Activated CD4-positive, alpha-beta T cell treated with anti-CD3 and anti-CD28 coated beads for 36 hours (primary cell): ENCODE measurements at places on chromosomes 3 and 15. TPM values are rescaled to one million over a fixed set of nuclear protein-coding genes. Genes with fewer than 3 reads are reported as not detected.

- peaks cover 66% of the 10 kb centered on the region for H3K4me1 ChIP-seq
- no peak overlapping the region for H3K27ac ChIP-seq
- DNase-seq, result no peak
- no peaks in the 10 kb centered on the region for H3K36me3 ChIP-seq
These were observed 262.1 kb upstream of the TGFBR2 start for GRCh38 chr3:30344288-30344687.

MUC4 gene
- total RNA-seq, result 0.09 TPM

DNA sequence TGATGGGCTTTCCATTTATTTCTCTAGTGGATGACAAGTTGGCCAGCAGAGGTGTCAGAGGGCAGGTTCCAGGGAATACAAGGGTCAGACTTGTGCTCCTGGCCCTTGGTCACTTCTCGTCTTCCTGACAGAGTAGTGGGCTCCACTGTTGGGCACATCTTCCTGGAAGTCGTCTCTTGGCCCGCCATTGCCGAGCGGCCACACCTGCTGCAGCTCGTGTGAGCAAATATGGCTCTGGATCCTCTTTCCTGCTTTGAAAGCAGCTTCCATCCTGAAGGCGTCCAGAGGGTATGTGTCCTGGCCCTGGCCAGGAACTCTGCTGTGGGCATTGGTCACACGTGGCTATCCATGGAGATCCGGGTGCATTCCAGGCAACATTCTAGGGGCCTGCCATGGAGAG lies 100.2 kb downstream of the SNRPN start:
- peaks cover 100% of the 10 kb centered on the region for H3K36me3 ChIP-seq
- no peaks in the 10 kb centered on the region for H3K27me3 ChIP-seq
- DNase-seq, result no peak
- no peak overlapping the region for H3K27ac ChIP-seq
- H3K4me3 ChIP-seq, result no peak overlapping the region
- no peaks in the 10 kb centered on the region for H3K4me1 ChIP-seq

GRCh38 chr3:59480486-59480995 lies 430.7 kb upstream of the CFAP20DC start:
- H3K4me3 ChIP-seq, result peak overlapping the region; percentile 6
- H3K36me3 ChIP-seq, result no peaks in the 10 kb centered on the region
- H3K27me3 ChIP-seq, result no peaks in the 10 kb centered on the region
- DNase-seq, result peak; percentile 31
- peak overlapping the region; percentile 39 for H3K27ac ChIP-seq

- H3K27me3 ChIP-seq, result no peaks in the 10 kb centered on the region
- DNase-seq, result peak; percentile 49
- no peak overlapping the region for H3K4me3 ChIP-seq
- peaks cover 12% of the 10 kb centered on the region for H3K36me3 ChIP-seq
These were observed 7.8 kb downstream of the EIF1B start for GRCh38 chr3:40317061-40317855.

- DNase-seq, result no peak
- no peaks in the 10 kb centered on the region for H3K4me1 ChIP-seq
- H3K27ac ChIP-seq, result no peak overlapping the region
- no peaks in the 10 kb centered on the region for H3K36me3 ChIP-seq
- H3K4me3 ChIP-seq, result no peak overlapping the region
These were observed 89.3 kb downstream of the DIPK2A start for GRCh38 chr3:144060881-144061280.

UCN2 gene
- total RNA-seq, result not detected

DNA sequence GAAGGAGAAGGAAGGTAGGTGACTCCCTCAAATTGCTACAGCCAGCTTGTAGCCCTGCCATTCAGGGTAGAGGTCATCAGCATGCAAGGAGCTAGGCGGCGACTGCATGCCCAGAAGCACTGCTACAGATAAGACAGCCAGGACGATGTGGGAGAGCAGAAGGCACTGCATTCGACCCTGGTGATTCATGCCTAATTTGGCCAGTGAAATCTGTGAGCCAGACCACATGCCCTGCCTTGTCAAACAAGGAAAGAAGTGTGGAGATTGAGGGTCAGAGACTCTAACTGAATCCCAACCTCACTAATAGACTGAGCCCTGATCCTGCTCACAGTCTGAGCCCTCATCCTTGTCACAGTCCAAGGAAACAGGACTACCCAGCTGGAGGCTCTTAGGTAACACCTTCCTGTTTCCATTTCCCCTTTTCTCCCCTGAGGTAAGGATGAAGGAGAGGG lies 86.6 kb downstream of the LINGO1 start:
- H3K4me3 ChIP-seq, result no peak overlapping the region
- no peaks in the 10 kb centered on the region for H3K27me3 ChIP-seq

DNA sequence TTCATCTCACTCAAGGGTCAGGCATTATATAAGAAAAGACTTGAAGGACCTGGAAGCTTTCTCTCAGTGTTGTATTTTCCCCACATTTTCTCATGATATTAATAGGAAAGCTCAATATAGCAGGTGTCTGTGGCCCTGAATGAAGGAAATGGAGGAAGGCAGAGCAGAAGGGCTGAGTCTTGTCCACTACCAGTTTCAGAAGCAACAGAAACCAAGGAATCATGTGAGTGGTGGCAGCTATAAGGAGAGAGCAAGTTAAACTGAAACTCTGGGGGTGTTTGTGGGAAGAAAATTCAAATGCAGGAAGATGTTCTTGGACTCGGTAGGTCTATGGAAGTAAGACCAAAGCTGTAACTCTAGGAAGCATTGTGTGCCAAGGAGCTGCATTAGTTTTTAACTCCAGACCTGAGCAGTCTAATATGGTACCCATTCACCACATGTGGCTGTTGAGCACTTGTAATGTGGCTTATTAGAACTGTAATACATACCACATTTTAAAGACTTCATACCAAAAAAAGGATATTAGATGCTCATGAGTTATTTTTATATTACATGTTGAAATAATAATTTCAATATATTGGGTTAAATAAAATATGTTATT lies 278.8 kb upstream of the GADL1 start:
- H3K4me1 ChIP-seq, result peaks cover 4% of the 10 kb centered on the region
- no peaks in the 10 kb centered on the region for H3K36me3 ChIP-seq
- no peaks in the 10 kb centered on the region for H3K27me3 ChIP-seq
- no peak for DNase-seq
- no peak overlapping the region for H3K4me3 ChIP-seq

GRCh38 chr15:92914103-92914499 lies 14.0 kb downstream of the CHD2 start:
- DNase-seq, result no peak
- H3K27me3 ChIP-seq, result no peaks in the 10 kb centered on the region
- H3K4me3 ChIP-seq, result peak overlapping the region; percentile 78
- H3K27ac ChIP-seq, result peak overlapping the region; percentile 98
- H3K4me1 ChIP-seq, result peaks cover 82% of the 10 kb centered on the region
- H3K36me3 ChIP-seq, result peaks cover 62% of the 10 kb centered on the region

OCA2 gene
- total RNA-seq, result not detected

DLL4 gene
- total RNA-seq, result 0.18 TPM

IL17RC gene
- total RNA-seq, result 0.25 TPM

- DNase-seq, result no peak
- H3K4me3 ChIP-seq, result no peak overlapping the region
- peaks cover 21% of the 10 kb centered on the region for H3K4me1 ChIP-seq
- H3K36me3 ChIP-seq, result peaks cover 21% of the 10 kb centered on the region
These were observed 19.3 kb downstream of the UBR1 start for GRCh38 chr15:43086551-43086950.

DNA sequence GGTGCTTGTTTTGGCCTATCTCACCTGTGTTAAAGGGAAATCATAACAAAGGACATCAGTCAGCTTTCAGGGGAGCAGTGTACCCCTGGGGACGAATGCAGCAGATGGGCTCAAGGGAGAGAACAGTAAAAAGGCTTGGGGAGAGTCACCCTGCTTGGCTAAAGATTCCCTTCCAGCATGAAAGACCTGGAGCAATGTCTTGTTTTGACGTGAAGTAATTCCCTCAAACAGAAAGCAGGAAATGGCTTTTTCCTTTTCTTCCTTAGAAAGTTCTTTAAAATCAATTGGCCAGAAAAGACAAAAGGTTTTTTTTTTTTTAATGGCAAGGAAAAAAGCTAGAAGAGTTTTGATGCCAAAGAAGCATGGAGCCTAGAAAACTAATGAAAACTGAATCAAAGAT lies 56.5 kb upstream of the PARL start:
- H3K4me1 ChIP-seq, result no peaks in the 10 kb centered on the region
- DNase-seq, result no peak
- no peak overlapping the region for H3K4me3 ChIP-seq
- no peak overlapping the region for H3K27ac ChIP-seq
- no peaks in the 10 kb centered on the region for H3K27me3 ChIP-seq

KY gene
- total RNA-seq, result not detected

GRCh38 chr15:89104172-89104564 lies 15.9 kb downstream of the ABHD2 start:
- no peaks in the 10 kb centered on the region for H3K27me3 ChIP-seq
- no peak for DNase-seq
- H3K4me1 ChIP-seq, result peaks cover 32% of the 10 kb centered on the region
- peaks cover 26% of the 10 kb centered on the region for H3K36me3 ChIP-seq

MAP3K13 gene
- total RNA-seq, result 14.3 TPM

DNA sequence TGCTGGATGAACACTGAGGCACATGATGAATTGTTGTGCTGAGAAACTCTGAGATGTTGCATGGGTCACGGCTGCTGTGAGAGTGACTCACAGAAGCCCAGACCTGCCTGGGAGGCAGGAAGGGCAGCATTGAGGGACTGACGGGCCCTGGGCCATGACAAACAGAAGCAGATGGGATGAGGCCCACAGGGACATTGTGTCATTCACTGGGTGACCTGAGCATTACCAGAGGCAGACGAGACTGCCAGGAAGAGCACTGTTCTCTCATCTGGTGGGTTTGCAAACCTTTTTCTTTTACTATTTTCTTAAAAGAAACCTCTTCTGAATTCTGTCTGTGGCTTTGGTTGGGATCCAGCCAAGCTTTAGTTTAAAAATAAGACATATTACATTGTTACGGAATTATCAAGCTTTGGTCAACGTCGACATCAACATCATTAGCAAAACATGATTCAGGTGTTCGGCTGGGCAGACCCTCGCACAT lies 67.8 kb downstream of the BDH1 start:
- no peak for DNase-seq
- H3K4me1 ChIP-seq, result no peaks in the 10 kb centered on the region
- no peaks in the 10 kb centered on the region for H3K36me3 ChIP-seq
- no peak overlapping the region for H3K4me3 ChIP-seq
- H3K27me3 ChIP-seq, result no peaks in the 10 kb centered on the region

SAMD7 gene
- not detected for total RNA-seq

DNA sequence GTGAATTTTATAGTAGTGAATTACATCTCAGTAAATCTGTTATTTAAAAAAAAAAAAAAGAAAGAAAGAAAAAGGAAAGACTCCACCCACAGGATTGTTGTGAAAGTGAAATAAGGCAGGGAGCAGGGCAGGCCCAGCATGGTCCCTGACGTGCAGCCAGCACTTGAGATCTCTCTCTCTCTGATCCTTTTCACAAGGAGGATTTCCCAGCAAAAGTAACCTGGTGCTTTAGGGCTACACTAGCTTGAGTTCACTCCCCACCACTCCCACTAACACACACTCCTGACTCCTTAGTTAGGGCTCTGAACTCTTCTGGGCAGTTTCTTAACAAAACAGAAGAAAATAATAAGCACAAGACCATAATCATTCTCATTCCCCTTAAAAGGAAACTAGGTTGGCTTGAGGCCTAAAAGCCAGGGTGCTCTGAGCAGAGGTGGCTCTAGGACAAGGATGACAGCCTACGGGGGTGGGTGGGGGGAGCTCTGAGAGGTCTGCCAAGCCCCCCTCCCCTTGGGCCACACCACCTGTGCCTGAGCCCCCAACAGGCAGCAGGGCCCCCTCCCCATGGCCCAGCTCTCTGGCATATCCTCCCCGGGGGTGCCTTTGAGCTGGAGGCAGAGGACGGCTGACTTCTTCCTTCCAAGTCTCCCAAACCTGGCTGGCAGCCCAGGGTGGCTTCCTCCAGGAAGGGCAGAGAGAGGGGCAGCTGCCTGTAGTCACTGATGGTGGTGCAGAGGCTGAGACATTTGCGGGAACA lies 856 bp downstream of the TMEM40 start:
- H3K4me1 ChIP-seq, result peaks cover 10% of the 10 kb centered on the region
- no peak overlapping the region for H3K27ac ChIP-seq
- H3K36me3 ChIP-seq, result no peaks in the 10 kb centered on the region
- H3K4me3 ChIP-seq, result no peak overlapping the region

DNA sequence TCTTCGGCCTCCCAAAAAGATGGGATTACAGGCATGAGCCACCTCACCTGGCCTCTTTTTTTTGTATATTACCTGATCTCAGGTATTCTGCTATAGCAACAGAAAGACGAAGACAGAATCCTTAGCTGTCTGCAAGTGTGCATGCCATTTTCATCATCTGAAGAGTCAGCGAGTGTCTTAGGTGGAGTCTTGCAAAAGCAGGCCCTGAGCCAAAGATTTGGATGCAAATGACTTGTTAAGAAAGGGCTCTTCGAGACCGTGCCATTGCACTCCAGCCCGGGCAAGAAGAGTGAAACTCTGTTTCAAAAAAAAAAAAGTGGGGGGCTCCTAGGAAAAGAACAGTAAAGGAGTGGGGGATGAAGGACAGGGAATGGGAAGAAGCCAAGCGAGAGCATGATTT lies 10.2 kb upstream of the TRIM69 start:
- H3K4me3 ChIP-seq, result peak overlapping the region; percentile 91
- DNase-seq, result peak; percentile 54
- peaks cover 16% of the 10 kb centered on the region for H3K36me3 ChIP-seq

DNA sequence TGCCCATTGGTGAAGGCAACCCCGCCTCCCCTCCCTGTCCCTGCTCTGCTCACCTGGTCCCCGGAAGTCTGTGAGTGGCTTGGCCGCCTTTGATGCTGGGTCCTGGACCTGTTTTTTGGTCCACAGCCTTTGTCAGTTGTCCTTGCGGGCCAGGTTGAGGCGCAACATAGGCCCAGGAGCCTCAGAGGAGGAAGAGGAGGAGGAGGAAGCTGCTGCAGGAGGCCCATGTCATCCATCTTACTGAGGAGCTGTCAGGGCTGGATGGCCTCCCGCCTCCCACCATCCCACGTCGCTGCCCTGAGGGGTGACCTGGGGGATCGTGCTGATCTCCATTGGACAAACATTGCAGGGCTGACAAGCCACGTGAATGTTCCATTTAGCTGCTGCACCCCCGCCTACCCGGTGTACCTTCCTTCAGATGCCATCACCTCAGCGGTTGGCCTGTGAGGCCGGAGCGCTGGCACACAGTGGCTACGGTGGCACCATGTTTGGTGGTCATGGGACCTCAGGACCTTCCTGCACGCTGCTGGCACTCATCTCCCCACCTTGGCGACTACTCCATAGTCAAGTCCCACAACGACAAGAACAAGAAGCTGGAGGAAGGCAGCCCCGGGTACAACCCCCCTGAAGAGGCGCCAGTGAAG lies 106.3 kb downstream of the SMAD6 start:
- no peak overlapping the region for H3K27ac ChIP-seq
- H3K4me1 ChIP-seq, result no peaks in the 10 kb centered on the region
- H3K36me3 ChIP-seq, result no peaks in the 10 kb centered on the region
- no peak for DNase-seq
- H3K4me3 ChIP-seq, result no peak overlapping the region
- H3K27me3 ChIP-seq, result no peaks in the 10 kb centered on the region

UPK1B gene
- 0.41 TPM for total RNA-seq
